NCI-H774 (cell line): ENCODE measurements at places on chromosomes 3 and 15.

DNA sequence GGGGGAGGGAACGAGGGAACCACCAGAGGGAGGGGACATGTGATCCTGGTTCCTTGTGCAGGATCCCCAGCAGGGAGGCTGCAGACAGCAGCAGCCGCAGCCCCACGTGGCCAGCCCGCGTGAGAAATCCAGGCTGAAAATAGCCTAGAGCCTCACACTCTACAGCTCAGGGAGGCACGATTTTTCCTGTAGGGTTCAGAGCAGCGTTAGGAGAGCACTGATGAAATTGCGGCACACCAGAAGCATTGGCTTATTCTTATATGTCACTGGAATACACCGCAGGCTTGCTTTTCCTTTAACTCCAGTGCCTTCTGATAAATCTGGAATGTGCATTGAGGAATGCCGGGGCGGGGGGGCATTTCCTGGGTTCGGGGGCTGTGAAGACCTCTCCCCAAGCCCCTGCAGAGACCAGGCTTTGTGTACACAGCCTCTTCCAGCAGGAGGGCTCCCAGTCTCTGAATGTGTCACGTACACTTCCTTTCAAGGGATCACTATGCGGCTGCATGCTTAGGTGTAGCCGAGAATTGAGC is 193.0 kb downstream of the ATP10A start:
- DNase-seq = no peak

- no peak for DNase-seq
These were observed 75.4 kb upstream of the ROBO1 start for GRCh38 chr3:79843180-79843579.

- no peak for DNase-seq
These were observed 88.2 kb downstream of the FAIM start for GRCh38 chr3:138696666-138697370.

- DNase-seq = no peak
These were observed 218.9 kb downstream of the PDZRN3 start for GRCh38 chr3:73405853-73406252.

DNA sequence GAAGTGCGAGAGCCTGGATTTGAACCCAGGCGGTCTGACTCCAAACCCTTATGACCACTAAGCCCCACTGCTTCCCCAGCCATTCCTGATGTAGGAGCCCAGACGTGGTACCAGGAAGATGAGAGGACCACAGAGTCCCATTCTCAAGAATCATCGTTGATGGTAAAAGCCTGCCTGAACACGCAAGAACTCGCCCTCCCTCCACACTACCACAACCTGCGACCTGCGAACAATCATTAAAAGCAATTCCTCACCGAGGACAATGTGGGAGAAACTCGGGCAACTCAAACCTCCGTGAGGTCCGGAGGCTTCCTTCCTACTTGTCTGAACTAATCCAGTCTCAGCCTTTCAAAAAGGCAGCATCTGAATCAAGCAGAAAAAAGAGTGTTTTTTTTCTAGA is 10.3 kb downstream of the MAGI1 start:
- DNase-seq = no peak

GRCh38 chr3:186782542-186783057 is 777 bp upstream of the EIF4A2 start:
- DNase-seq = no peak
